ENCODE measurements at places on chromosomes 12 and 14. TPM values are rescaled to one million over a fixed set of nuclear protein-coding genes. Genes with fewer than 3 reads are reported as not detected.

DNA sequence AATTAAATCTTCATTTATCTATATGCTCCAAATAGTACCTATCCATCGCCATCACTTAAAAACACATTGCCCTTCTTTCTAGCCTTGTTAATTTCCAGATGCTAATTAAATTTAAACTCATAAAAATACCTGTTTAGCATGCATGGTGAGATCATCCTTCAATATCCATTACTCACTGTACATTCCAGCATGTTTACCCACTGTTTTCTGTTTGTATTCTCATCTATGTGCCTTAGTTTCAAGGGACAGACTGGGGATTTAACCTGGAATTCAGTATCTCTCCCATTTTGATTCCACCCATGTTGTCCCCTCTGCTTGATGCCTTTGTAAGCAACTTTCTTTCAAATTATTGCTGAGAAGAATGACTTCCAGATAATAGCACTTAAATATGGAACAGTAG, 208.0 kb downstream of the SPTSSA start:
- no peak for DNase-seq
- peaks cover 7% of the 10 kb centered on the region for H3K4me1 ChIP-seq
- no peak overlapping the region for H3K27ac ChIP-seq

DNA sequence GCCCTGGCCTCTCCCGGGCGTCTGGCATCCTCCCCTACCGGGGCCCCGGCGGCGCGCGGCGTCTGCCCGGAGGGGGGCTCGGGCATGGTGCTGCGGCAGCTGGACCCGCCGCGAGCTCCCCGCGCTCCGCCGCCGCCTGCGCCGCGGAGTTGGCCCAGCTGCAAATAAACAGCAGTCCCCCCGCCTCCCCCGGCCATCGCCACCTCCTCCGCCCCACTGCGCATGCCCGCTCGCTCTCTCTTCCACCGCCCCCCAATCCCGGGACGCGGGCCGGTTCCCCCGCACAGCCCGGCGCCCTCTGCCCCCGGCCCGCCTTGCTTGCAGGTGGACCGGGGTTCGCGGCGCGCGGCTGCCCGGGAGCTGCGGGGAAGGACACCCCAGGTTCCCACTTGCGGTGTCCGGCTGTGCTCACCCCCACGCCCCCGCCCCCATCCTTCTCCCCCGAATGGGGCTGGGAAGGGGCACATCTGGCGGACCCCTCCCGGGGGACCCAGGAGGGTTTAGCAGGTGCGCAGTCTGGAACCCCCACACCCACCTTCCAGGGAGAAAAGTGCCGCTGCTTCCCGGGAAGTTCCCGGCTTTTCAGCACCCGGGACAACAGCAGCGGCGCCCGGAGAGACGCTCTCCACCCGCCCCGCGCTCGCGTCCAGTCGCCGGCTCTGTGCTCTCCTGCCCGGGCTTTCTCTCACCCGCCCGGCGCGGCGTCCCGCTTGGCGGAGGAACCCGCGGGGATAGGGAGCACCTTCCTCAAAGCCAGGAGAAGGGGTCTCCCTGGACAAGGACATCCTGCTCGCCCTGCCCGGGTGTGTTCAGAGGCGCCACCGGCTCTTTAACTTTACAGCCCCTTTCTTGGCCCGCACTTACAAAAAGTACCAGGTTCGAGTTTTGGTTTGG, at the start of gene TMTC1:
Gene TMTC1 (minus strand): TSS at position 170 of the 894 bp plus-strand sequence. CDS start 191 bp downstream, outside the sequence.
- peak within 1 kb of the TSS; percentile 82 for H3K4me3 ChIP-seq
- H3K4me1 ChIP-seq, result peaks cover 16% of the 10 kb centered on the region
- no peak within 1 kb of the TSS for H3K27ac ChIP-seq
- H3K36me3 ChIP-seq, result peaks cover 10% of the 10 kb centered on the region

DNA sequence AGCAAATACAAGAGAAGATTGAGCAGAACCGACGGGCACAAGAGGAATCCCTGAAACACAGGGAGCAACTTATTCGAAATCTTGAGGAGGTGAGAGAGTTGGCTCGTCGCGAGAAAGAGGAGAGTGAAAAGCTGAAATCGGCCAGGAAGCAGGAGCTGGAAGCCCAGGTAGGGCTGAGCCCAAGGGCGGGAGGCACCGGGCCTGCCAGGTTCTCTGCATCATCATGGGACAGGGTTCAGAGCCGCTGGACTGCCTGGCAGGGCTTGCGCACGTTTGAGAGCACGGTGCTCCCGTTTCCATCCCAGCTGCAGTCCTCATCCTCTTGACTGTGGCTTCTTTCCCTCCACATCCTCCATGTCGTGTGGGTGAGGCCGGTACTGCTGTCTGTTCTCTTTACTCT, 14.4 kb downstream of the TCHP start:
- no peaks in the 10 kb centered on the region for H3K27me3 ChIP-seq
- no peak for DNase-seq
- H3K4me1 ChIP-seq, result no peaks in the 10 kb centered on the region
- no peaks in the 10 kb centered on the region for H3K36me3 ChIP-seq

Gene PPP1R1A
- 2.3 TPM for total RNA-seq
